ENCODE measurements at places on chromosomes 13 and 19.

DNA sequence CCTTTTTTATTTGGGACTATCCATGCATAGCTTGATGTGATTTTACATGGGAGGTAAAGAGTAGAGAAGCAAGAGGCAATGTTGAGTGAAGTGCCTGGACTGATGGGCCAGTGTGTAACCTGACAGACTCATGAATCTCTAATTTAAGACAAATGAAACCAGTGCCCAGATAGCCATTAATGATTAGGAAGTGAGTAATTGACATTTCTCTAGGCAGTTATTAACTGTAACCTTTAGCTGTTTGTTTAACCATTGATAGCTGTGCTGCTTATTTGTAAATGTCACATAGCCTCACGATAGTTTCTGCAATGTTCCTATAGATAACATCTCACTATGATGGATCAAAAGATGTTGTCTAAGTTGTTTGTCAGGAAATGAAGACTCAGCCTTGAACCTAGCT, 1047.5 kb upstream of the SPRY2 start:
- no peak for DNase-seq

GRCh38 chr13:26867451-26868091, 107.0 kb upstream of the GPR12 start:
- DNase-seq, result no peak

GRCh38 chr19:55160128-55160985, 2.8 kb upstream of the TNNI3 start:
- DNase-seq, result peak; percentile 84

GRCh38 chr19:55486971-55487923, 989 bp upstream of the SSC5D start:
- DNase-seq, result peak; percentile 85

DNA sequence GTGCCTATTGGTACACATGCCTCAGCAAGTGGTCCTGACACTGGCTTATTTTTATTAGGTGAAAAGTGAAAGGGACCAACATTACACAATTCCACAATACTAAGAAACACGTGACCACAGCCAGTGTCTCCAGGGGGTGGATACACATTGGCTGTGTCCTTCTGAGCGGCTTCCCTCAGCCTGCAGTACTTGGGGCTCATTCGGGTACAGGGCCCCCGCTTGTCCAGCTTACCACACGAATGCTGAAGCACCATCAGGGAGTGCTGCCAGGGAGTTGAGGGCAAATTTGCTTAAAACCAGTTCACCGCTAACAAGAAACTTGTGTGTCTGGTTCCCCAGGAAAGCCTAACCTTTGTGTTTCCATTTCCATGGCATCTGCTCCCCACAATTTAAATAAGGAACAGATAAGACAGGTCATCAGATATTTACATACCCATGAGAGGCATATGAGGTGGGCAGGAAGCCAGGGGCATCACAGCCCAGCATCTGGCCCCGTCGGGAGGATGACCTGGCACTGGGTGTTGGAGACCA, 23.3 kb downstream of the PBX4 start:
- DNase-seq, result no peak

DNA sequence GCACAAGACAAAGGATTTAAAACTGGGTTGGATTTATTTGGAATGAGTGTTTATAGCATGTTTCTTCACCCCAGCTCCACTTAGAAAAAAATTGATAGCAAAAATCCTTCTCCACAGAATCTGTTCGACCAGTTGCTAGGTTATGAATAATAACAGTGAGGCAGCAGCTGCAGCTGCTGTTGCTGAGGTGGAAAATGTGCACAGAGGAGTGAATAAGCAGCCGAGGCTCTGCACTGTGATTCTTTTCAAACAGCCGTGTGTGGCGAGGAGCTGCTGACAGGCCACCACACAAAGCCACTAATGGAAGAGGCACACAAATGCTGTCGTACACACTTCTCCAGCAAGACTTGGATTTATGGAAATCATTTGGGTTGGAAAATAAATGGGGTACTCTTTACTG, 6.4 kb upstream of the RASL11A start:
- no peak for DNase-seq

DNA sequence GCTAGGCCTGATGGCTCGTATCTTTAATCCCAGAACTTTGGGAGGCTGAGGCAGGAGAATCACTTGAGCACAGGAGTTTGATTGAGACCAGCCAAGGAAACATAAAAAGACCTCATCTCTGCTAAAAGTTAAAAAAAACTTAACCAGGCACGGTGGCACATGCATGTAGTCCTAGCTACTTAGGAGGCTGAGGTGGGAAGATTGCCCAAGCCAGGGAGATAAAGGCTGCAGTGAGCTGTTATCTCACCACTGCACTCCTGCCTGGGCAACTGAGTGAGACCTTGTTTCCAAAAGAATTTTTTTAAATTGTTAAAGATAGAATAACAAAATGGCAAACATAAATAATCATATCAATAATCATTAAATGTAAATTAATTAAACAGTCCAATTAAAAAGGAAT, 365.8 kb downstream of the MTUS2 start:
- DNase-seq, result no peak

DNA sequence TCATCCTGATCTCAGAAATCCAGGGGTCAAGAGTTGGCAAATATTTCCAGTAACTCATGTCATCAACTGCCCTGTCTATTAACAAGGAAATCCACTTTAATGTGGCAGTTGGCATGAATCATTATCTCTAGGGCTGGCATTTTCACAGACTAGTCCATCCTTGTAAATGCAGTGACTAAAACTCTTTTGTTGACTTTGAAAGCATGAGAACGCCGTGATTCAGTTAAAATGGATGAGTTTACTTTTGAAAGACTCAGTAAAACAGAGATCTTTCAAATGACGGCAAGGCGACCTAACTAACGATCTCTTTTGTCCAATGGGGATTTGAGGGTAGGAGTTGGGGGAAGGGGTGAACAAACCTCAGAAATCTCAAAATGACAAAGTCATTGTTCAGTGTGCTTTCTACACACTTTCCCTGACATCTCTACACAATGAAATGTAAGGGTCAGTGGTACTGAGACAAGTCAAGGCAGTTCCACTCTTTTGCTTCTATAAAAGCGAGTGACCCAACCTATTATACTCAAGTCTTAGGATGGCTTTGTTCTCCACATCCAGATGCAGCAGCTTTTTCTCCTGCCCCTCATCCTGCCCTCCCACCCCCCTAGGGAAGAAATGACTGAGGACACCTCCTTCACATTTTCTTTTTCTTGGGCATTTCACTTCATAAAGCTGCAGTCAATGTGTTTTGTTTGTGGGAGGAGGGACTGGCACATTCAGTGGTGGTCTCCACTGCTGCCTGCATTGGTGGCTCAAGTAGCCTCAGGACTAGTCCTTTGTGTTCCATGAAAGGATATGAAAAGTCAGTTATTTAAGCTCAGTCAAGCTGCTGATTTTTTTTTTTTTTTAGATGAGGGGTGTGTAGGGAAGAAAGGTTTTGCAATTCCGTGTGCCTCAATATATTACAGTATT, 200.5 kb downstream of the ABCC4 start:
- DNase-seq, result no peak

DNA sequence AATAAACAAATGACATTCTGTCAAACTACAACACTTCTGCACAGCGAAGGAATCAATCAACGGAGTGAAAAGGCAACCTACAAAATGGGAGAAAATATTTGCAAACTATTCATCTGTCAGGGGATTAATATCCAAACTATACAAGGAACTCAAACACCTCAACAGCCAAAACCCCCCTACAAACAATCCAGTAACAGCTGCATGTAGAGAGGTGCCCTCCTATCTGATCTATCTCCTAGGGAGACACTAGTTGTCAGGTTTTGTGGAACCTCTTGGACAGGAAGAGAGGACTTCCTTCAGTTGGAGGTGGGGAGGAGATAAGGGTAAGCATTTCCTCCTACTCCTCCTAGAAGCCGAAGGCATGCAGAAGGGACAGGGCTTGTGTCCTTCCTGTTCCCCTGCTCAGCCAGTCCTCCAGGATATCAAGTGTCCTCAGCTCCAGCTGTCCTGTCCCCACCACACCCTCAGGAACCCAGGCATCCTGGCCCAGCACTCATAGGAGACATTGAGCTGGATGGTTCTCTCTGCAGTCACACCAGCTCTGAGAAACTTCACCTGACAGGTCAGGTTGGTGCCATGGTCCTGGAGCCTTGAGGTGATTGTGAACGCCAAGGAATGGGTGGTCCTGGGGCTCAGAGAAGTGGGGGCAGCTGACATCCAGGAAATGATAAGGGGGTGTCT, 9.8 kb upstream of the SIGLEC8 start:
- no peak for DNase-seq

- no peak for DNase-seq
Measured at GRCh38 chr13:76745261-76746200, 140.7 kb downstream of the KCTD12 start.

- no peak for DNase-seq
Measured at GRCh38 chr13:26756961-26757360, 3.6 kb downstream of the GPR12 start.

DNA sequence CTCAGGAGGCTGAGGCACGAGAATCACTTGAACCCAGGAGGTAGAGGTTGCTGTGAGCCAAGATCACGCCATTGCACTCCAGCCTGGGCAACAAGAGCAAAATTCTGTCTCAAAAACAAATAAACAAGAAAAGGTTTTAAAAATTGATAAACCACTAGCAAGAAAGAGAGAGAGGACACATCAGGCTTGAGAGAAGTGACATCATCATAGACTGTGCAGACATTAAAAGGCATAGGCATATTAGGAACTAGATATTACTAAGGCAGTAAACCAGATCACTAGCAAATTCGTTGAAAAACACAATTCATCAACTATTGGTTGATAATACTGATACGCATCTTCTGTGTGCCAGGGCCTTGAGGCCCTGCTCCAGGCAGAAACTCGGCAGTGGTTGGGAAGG, 7.7 kb downstream of the A1BG start:
- DNase-seq, result no peak

- no peak for DNase-seq
Measured at GRCh38 chr19:30856786-30857185, 484.6 kb downstream of the ZNF536 start.

GRCh38 chr19:1259206-1259875, 9.8 kb upstream of the CIRBP start:
- peak; percentile 89 for DNase-seq
